ENCODE measurements at places on chromosomes 4 and X.
A peak's percentile ranks its signal among the peaks of the same experiment; 100 is the strongest.

DNA sequence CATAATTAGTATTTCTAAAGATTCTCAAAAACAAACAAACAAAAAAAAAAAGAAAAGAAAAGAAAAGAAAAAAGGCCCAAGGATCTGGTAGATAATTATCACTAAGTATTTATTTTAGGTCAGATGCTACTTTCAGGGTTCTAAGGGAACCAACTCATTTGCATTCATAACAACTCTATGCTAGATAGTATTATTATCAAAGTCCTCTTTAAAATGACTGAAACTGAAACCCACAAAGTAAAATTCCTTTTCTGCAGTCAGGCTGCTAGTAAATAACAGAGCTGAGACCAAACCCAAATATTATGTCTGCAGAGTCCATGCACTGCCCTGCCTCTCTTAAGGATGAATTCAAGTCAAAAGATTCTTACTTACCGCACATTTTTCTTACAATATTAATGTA, 38.3 kb upstream of the MAPK10 start:
- no peak for DNase-seq

GRCh38 chrX:56802921-56803849, 74.1 kb downstream of the NBDY start:
- DNase-seq, result no peak

DNA sequence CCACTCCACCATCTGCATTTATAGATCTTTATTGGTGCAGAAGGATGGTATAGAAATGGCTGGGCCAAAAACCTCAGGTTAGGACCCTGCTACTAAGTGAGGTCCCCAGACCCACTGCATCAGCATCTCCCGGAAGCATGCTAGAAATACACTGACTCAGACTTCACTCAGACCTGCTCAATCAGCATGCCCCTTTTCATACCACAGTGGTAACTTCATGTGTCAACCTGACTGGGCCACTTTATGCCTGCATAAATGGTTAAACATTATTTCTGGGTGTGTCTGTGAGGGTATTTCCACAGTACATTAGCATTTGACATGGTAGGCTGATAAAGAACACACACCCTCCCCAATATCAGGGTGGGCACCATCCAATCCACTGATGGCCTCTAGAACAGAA, 118.6 kb upstream of the VCX3B start:
- DNase-seq, result no peak

DNA sequence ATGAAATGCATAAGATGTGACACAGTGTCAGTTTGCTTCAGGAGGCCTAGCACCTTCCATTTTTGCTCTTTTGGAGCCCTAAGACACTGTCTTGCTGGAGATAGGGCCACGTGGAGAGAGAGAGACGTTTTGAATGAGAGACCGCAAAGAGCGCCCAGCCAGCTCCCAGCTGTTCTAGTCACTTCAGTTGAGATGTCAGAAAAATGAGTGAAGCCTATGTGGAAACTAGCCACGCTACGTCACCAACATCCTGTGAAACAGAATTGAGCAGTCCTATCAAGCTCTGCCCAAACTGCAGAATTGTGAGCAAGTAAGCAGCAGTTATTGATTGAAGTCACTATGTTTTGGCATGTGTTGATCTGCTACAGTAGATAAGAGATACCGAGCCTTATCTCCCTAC, 13.1 kb downstream of the GPR82 start:
- peak; percentile 35 for DNase-seq

DNA sequence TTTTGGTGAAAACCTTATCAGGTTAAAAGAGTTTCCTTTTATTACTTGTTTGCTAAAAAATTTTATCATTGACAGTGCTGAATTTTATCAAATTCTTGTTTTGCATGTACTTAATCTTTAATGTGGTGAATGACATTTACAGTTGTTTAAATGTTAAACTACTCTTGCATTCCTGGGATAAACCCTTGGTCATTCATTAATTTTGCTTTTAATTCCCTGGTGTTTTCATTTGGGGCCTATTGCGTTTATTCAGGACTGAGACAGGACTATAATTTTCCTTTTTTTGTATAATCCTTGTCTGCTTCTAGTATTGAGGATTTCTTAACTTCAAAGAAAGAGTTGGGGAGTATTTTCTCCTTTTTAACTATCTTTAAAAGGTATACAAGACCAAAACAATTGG, 98.7 kb upstream of the TLL1 start:
- no peak for DNase-seq

DNA sequence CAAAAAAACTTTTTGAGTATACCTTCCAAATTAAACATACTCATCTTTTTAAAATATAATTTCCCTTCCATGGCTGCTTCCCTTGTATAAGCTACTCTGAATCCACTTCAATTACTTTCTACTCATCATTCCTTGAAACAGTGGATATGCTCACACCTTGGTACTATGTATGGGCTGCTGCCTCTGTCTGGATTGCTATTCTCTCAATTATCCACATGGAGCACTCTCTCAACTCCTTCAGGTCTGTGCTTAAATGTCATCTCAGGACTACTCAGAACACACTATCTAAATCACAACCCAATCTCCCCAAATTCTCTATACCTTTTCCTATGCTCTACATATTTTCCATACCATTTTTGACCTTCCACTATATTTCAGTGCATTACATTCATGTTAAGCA, 898.9 kb upstream of the EPHA5 start:
- no peak for DNase-seq

DNA sequence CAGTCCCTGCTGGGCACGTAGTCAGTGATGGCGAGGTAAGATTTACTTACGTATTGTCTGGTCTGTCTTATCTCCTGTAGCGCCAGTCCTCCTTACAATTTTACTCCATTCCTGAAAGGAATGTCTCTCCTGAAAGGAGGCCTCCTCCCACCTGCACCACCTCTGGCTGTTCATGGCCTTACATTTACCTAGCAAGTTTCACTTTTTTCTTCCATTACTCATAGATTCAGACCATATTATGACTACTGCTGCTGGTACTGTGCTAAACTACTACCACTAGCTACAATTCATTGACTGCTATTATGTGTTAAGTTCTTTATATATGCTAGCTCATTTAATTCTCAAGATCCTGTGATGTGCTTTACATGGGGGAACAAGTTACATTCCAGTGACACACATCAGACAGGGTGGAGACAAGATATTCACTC, 189.9 kb downstream of the BMPR1B start:
- DNase-seq, result no peak

GRCh38 chr4:18138076-18138665, 116.6 kb upstream of the LCORL start:
- no peak for DNase-seq

GRCh38 chr4:128942607-128943006, 133.1 kb downstream of the JADE1 start:
- DNase-seq, result no peak

- no peak for DNase-seq
These were observed 1639.0 kb upstream of the IGFBP7 start for GRCh38 chr4:58749206-58749605.

- peak; percentile 21 for DNase-seq
These were observed 212.4 kb upstream of the GRID2 start for GRCh38 chr4:92091335-92091734.

GRCh38 chr4:70722199-70722791, 531 bp downstream of the RUFY3 start:
- DNase-seq, result no peak

GRCh38 chrX:2782778-2783177, 30.9 kb downstream of the XG start:
- DNase-seq, result no peak

Data from KBM-7 (cell line).